Endothelial cell of umbilical vein (primary cell): ENCODE measurements at places on chromosomes 5 and 9. TPM values are rescaled to one million over a fixed set of nuclear protein-coding genes. Genes with fewer than 3 reads are reported as not detected.

DNA sequence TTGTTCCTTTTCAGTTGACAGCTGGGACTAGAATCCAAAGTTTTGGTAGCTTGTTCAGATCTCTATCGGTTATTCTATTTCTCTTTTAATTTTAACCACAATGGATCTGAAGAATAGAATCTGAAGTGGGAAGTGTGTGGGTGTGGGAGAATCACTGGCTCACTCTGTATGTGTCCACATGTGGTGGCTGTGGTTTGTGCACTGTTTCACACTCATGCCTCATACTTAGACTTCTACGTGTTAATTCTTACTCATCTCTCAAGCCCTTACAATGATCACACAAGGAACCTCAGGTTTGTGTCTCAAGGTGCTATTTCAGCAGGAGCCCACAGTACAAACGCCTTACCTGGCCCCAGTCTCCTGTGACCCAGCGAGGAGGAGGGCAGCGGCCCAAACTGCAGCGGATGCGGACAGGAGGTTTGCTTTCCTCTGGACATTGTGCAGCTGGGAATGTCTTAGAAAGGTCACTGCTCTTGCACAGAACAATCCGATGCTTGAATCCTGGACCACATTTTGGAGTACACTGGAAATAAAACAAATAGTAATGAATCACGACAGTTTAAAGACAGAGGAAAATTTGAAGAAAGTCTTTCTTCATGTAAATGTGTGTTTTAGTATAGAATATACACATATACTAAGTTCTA lies 309.1 kb downstream of the ADAMTS6 start:
- DNase-seq, result no peak

GRCh38 chr5:67680099-67680498 lies 483.5 kb upstream of the CD180 start:
- no peak for DNase-seq

GRCh38 chr9:88193766-88194165 lies 55.5 kb upstream of the SPATA31C2 start:
- no peak for DNase-seq

DNA sequence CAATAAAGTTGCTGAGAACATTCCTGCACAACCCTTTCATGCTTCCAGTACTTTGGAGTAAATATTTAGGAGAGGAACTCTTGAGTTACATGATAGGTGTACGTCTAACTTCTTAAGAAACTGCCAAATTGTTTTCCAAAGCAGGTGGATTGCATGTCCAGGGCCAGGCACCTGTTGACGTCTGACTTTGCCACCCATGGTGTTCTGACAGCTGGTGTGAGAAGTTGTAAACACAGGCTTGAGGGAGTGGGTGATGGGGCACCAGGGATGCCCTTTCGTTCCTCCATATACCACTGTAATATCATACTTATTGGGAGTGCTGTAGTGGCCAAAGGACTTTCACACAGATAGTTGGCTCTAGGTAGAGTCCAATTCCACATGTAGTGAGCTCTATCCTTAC lies 352.1 kb downstream of the GADD45G start:
- no peak for DNase-seq

- no peak for DNase-seq
Observed at GRCh38 chr9:99008203-99008602, 64.5 kb downstream of the COL15A1 start.

DNA sequence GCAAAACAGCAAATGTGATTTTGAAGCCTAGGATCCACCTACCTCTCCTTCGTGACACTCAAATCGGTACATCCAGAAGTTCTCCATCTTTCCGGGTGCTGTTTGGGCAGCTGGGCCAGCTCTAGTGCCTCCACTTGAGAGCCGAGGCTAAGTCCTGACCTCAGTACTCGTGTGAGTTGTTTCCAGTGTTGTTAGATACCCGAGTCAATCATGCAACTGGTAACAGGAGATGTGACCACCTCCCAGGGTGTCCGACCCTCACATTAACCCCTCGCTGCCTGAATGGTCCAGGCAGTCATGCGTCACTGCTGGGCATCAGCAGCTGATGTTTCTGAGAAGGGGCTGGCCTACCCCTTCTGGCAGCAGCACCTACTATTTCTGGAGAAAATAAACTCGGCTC lies 170.3 kb downstream of the ENTREP1 start:
- DNase-seq, result no peak

- peak; percentile 37 for DNase-seq
Observed at GRCh38 chr5:58458743-58459145, 1.1 kb downstream of the PLK2 start.

LURAP1L gene
- total RNA-seq, result 1.3 and 3.3 TPM in 2 replicates

TAS2R1 gene
- not detected in 2 replicates for total RNA-seq
